Activated CD4-positive, alpha-beta T cell treated with anti-CD3 and anti-CD28 coated beads, Interleukin-2, amount 50 U/mL, for 24 hours (primary cell): ENCODE measurements at places on chromosomes 1 and 21.

- DNase-seq: no peak
Observed at GRCh38 chr1:246151796-246152434, 355.2 kb downstream of the SMYD3 start.

DNA sequence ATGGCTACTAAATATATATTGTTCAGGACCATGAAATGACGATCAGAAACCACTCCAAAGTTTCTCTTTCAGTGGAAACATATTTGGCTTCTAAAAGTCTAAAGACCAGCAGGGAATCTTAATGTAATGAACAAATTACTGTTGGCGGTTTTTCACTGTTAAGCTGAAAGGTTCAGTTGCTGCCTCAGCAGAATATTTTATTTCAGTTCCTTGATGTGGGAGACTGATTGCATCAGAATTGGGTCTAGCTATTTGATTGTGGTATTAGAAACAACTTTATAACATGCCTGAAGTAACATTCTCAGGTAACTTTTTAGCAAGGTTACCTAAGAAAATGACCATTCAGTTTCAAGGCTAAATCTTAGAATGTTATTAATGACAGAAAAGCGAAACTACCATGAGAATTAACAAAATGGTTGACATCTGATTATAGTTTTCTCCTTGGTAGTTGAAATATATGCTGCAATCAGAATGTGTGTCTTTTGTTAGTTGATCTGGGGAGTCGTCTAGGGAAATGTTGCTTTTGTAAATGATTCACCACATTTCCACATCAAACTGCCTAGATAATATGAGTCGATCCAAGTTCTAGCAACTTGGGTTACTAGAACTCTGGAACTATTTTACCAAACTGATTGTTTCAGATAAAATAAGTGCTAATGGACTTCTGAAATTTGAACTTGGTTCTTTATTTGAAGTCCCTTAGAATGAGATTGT lies 200.4 kb downstream of the HMCN1 start:
- no peak for DNase-seq

- DNase-seq: no peak
Observed at GRCh38 chr1:151124763-151125403, 21.5 kb downstream of the SEMA6C start.

GRCh38 chr1:153798468-153798780 lies 23.2 kb downstream of the SLC27A3 start:
- DNase-seq: no peak

DNA sequence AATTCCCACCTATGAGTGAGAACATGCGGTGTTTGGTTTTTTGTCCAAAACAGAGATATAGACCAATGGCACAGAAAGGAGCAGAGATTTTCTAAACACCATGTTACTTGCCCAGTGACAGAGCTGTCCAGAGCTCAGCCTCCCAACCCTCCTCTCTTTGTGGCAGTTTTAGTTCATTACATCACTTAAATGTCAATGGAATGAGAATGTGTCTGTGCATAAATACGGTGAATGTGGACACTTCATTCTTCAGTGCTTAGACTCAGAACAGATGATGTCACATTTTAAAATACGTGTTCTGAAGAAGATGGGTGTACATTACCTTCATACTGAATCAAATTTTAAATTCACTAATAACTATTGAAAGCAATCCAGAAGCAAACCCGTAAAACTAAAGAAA lies 374.9 kb downstream of the DSCAM start:
- no peak for DNase-seq

DNA sequence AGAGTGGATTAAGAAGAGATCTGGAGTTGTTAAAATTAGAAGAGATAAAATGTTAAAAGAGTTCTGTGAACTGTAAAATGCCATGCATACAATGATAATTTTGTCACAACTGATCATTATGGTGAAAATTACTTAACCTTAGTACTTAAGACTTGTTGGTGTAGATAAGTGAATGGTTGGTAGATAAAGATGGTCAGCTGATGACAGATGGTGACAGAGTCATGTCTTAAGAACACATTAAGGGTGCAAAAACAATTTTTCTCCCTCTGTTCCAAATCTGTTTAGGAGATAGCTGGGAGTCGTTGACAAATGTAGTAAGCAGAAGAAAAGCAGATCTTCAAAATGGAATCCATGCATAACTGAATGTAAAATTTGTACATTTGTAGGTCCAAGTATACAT lies 18.5 kb upstream of the CACHD1 start:
- DNase-seq: no peak

DNA sequence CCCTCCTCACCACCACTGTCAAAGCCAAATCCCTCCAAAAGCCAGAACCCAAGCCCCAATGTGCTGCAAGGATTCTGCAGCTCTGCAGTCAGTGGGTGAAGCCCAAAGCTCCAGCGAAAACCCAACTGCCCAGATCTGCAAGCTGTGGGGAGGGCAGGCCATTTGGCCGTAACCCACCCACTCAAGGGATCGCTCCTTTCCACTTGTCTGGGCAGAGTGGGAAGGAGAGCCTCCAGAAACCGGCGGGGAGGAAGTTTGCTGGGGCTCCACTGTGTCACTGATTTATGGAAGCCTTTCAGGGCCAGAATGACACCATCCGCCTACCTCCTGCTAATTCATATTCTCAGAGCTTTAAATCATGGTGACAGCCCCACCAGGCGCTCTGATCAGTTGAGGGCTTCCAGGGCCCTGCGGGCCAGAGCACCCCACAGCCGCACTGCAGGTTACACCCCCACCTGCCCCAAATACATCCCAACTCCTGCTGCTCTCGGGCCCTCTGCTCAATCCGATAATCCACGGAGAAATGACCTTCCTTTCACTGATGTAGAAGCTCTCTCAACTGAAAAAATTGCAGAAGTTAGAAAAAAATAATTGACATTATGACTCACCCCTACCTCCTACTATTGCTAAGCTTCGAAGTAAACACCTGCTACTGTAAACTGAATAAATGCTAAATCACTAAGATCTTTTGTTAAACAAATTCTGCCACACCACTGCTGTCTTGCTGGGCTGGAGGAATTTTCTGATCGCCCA lies 40.6 kb upstream of the RAB4A start:
- no peak for DNase-seq

GRCh38 chr1:62989497-62989896 lies 205.6 kb downstream of the ATG4C start:
- DNase-seq: no peak

DNA sequence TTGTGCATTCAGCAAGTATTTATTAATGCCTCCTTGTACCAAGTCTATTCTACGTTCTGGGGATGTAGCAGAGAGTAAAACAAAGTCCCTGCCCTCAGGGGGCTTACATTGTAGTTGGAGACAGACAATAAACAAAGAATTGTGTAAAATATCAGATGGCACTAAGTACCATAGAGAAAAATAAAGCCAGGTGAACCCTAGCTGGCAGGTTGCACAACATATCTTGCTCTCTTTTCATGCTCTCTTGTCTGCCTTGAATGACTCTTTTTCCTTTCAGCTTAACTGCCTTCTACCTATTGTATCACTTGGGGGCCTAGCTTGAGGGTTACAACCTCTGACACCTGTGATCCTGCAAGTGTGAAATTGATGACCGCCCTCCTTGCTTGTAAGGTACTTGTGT lies 20.7 kb upstream of the FASLG start:
- DNase-seq: no peak

- no peak for DNase-seq
Observed at GRCh38 chr1:98792123-98792522, 130.6 kb downstream of the SNX7 start.

DNA sequence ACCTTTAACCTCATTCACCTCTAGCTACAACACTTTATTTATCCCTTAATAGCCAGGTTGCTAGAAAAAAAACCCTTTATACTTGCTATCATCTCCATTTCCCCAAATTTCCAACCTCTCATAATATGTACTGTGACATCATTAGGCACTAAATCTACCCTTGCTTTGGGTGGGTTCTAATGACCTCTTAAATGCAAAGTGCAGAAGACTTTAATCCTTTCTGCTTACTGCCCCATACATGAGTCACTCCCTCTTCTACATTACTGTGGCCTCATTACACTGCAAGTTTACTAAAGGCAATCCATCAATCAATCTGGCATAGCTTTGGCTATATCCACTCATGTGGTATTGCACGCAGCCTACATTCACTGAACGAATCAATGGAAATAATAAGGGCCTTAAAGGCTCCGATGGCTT lies 353.3 kb downstream of the SMYD3 start:
- no peak for DNase-seq

- DNase-seq: no peak
Observed at GRCh38 chr1:12601700-12602658, 16.0 kb downstream of the DHRS3 start.

DNA sequence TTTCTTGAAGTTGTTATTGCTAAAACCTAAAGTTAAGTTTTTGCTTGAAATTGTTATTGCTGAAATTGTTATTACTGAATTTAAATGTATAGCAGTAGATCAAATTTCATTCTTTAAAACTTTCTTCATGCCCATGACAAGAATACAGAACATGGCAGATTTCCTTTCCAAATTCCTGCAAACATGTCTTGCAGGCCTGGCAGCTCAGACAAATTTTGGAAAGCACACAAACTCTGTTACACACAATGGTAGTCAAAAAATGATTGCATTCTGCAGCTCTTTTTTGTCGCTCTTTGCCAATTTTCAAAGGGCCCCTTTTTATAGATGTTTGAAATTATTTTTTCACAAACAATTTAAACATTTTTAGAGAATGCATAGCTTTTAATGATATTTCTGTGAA lies 1292.3 kb upstream of the B3GALT2 start:
- DNase-seq: no peak

GRCh38 chr1:223712850-223713474 lies 623 bp downstream of the CAPN2 start:
- DNase-seq: no peak

DNA sequence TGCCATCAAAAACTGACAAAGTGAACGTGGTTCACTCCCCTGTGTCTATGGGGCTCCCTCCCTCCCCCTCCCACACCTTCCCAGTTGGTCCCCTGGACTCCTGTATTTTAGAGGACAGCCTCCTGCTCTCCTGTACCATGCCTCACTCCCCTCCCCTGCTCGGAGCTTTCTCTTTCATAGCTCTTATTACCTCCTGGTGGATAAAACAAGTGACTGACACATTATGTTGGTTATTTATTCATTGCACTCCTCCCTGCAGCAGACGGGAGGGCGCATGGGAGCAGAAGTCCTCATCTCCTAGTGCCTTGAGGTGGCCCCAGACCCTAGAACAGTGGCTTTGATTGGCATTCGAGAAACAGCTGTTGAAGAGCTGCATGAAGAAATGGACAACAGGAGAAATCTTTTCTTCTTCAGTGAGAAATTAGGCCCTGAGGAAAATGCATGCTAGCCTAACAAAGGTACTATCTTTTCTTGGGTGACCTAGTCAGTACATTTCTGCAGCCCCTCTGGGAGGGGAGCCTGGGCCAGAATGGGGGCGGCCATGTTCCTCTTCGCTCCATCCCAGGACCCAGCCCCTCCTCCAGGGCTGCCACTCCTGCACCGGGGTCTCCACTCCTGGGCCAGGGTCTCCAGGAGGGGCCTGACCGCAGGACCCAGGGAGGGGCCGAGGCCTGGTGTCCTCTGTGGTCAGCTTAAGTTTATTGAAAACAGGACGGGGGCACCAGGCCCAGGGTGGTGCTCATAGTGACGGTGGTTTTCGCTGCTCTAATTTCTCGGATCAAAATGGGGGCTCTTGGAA lies 1.2 kb upstream of the TFF1 start:
- no peak for DNase-seq

GRCh38 chr1:97745912-97746311 lies 174.9 kb downstream of the DPYD start:
- no peak for DNase-seq

- DNase-seq: no peak
Observed at GRCh38 chr1:208240662-208241355, 3.4 kb downstream of the PLXNA2 start.

GRCh38 chr1:6300342-6301048 lies 39.6 kb upstream of the GPR153 start:
- DNase-seq: no peak

DNA sequence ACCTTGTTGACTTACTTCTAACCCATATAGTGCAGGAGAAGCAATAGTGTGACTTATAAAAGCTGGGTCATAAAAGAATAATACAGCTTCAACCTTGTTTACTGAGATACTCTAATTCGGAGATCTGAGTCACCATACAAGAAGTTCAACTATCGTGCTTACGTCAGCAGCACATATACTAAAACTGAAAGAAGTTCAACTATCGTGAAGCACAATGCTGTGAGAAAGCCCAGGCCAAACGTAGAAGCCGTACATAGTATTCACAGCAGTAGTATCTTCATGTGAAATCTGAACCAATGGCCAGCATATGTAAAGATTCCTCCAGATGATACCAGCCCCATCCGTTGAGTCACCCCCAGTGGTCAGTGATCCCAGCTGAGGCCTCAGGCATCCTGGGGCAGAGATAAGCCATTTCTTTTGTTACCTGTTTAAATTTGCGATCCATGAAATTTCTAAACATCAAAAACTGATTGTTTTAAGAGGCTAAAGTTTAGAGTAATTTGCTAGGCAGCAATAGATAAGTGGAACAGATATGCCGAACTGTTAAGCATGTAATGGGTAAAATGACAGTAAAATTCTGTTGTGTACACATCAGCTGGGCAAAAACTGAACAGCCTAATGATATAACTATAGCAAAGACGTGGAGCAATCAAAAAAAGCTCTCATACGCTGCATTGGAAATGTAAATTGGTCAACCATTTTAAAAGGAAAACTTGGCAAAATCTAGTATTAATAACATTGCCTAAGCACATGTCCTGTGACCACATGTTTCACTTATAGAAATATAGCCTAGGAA lies 53.9 kb upstream of the SAMD13 start:
- no peak for DNase-seq

DNA sequence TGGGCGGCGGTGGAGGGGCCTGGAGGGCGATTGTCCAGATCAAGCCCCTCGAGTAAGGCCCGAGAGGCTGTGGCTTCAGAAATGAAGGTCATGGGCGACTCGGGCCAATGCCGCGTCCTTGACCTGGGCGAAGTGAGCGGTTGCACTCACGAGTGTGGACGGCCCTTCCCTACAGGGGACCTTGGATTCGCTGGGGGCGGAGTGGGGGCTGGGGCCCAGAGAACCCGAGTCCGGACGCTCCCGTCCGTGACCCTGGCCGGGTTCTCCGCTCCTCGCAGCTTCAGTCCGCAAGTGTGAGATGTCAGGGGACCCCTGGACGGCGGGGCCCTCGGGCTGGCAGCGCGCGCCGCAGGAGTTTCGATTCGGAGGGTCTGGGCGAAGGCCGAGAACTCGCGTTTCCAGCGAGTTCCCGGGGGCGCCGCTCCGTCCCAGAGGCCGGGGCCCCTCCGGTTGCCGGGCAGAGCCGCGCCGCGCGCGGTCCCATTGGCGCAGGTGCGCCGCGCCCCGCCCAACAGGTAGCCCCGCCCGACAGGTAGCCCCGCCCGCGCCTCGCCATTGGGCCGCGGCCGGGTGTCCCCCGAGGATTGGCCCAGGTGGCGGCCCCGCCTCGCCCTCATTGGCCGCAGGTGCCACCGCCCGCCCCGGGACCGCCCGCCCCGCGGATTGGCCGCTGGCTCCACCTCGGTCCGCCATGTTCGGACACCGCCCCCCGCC lies at the start of gene PRKCZ:
TSS of gene PRKCZ (plus strand) at position 694 of the 714 bp plus-strand sequence. CDS start 220 bp downstream, outside the sequence.
- peak; percentile 87 for DNase-seq
